ENCODE measurements at places on chromosomes 4 and X. TPM values are rescaled to one million over a fixed set of nuclear protein-coding genes. Genes with fewer than 3 reads are reported as not detected.

- no peak for DNase-seq
These were observed 196.7 kb downstream of the CFAP47 start for GRCh38 chrX:36116222-36116621.

DNA sequence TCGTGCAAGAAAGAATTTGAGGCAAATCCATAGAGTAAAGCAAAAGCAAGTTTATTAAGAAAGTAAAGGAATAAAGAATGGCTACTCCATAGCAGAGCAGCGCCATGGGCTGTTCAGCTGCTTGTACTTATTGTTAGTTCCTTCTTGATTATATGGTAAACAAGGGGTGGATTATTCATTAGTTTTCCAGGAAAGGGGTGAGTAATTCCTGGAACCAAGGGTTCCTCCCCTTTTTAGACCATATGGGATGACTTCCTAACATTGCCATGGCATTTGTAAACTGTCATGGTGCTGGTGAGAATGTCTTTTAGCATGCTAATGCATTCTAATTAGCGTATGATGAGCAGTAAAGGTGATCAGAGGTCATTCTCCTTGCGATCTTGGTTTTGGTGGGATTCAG lies 23.5 kb upstream of the CEP135 start:
- no peak for DNase-seq

ATP5ME gene
- not detected for total RNA-seq

DNA sequence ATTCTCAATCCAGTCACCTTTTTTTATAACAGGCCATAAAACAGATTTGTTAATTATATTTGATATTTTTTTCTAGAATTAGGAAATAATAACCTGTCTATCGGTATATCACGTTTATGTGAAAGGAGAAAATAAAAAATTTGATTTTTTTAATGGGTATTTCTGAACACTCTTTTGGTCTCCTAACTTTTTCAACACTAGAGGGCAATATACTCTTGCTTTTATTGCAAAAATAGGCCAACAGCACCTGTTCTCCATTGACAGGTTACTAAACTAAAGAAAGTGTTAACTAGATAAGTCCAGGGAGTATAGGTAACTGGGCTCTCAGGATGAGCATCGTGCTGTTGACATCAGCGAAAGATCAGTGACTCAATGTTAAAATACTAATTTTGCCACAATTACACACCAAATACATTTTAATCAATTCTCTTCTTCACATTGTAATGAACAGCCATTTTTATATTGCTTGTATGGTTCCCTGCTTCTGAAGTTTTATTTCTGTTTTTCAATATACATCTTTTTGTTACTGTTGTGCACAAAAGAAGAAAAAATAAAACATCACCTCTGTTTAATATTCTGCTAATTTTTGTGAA lies 22.8 kb downstream of the NDST4 start:
- DNase-seq = no peak

KLF8 gene
- not detected for total RNA-seq

EPHA5 gene
- 22.4 TPM for total RNA-seq

TEX13D gene
- not detected for total RNA-seq

GRCh38 chr4:139749338-139749737 lies 83.7 kb downstream of the MGST2 start:
- no peak for DNase-seq

DNA sequence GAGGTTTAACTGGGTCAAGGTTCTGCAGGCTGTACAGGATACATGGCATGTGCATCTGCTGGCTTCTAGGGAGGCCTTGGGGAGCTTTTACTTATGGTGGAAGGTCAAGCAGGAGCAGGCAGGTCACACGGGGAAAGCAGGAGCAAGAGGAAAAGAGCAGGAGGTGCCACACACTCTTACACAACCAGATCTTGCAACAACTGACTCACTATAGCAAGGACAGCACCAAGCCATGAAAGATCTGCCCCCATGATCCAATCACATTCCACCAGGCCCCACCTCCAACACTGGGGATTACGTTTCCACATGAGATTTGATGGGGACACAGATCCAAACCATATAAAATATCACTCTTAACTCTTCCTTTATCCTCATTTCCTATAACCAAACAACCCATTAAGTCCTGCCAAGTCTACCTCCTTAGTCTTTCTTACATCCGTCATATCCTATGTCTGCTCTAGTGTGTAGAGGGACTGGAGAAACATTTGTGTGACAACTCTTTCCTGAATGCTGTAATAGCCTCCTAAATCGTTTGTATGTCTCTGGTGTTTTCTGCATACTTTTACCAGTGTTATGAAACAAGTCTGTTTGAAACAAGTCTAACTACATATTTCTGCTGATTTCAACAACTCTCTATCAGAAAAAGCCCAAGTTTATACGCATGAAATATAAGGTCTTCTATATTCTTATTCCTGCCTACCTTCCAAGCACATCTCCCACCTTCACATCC lies 8.3 kb upstream of the RAP2C start:
- no peak for DNase-seq

GRCh38 chrX:2228536-2228935 lies 272.2 kb downstream of the DHRSX start:
- no peak for DNase-seq

FAM184B gene
- total RNA-seq = 0.10 TPM

DNA sequence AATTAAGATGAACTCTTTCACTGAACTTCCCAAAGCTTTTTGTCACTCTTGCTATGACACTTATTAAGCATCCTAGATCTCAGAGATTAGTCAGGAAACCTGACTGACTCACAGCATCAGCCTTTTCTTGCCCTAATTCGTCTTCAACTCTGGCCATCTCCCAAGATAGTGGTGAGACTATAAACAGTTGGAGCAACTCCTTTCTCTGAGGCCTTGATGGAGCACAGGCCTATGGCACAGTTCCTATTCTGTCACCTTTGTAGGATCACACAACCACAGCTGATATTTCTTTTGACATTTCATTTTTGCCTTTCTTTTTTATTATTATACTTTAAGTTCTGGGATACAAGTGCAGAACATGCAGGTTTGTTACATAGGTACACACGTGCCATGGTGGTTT lies 217.6 kb downstream of the PRR32 start:
- DNase-seq = no peak

GRCh38 chr4:38463268-38463958 lies 200.6 kb upstream of the KLF3 start:
- DNase-seq = no peak

- DNase-seq = no peak
These were observed 20.9 kb upstream of the AMELX start for GRCh38 chrX:11272290-11272689.

DNA sequence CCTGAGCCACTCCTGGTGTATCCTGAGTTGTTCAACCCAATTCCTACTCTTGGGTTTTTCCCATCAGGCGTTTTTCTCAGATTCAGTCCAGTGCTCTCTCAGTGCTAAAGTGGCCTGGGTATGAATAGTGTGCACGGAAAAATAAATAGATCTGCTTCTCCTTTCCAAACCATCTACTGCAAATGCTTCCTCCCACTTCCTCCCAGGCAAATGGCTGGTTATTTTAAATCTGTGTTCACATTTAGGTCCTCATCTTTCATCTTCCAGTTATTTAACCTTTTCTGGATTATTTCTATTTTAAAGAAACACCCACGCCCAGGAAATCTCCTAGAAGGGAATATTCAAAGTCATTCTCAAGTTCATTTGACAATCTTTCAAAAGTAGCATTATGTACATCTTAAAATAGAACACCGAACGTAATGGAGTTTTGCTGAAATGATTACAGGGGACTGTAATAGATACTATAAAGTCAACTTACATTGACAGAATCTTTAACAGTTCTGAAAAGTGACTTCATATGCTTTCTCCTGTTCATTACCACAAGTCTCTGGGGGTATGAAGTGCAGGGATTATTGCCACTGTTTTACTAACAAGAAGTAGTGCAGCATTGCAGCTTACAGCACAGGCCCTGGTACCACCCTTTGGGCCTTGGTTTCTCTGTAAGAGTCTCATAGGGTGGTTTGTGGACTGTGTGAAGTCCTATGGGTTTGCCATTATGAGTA lies 66.3 kb downstream of the MED28 start:
- DNase-seq = no peak

DNA sequence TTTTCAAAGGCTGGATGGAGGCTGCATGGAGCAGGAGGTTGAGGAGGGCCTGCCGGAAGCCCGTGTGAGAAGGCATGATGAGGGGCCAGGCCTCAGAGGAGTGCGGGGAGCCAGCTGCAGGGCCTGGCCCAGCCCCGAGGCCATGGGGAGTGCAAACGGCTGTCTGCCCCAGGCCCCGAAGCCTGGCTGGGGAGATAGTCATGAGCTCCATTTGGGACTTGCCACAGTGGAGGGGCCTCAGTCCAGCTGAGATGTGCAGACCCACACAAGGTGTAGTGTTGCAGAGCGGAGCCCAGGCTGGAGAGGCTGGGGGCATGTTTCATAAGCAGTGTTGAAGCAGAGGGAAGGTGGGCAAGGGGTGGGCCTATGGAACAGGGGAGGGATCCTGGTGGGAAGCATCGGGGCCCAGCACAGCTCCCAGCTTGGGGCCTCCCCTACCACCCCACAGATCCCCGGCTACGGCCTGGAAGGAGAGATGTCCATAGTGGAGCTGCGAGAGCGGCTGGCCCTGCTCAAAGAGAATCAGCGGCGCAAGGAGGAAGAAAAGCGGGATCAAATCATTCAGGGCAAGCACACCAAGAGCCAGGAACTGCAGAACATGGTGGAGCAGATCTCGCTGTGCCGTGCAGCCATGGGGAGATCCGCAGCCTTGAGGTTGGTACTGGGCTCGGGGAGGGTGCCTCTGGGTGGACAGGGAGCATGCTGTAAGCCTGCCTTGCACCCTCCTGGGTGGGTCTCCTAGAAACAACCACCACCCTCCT lies 9.1 kb upstream of the RNF4 start:
- no peak for DNase-seq

SOD3 gene
- not detected for total RNA-seq

DNA sequence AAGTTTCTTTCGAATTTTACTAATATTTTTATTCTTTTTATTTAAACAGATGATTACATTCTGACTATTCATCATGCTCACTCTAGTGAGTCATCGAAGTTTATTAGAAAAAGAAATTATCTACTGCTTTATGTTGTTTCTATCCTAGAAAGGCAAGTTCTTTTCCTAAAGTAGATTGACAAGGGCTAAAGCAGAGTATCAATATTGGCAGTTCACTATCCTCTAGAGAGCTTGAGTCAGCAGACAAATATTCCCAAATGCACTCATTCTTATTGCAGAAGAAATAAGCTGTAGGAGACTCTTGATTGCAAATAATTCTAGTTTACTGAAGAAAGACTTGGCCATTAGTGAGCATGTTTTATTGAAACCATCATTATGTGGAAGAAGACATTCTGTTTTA lies 911.8 kb downstream of the CENPC start:
- no peak for DNase-seq

JCHAIN gene
- total RNA-seq = not detected

ABCG2 gene
- total RNA-seq = 1.8 TPM

- DNase-seq = no peak
These were observed 93.6 kb downstream of the AFF2 start for GRCh38 chrX:148593987-148594386.

MFAP3L gene
- 0.13 TPM for total RNA-seq

GRCh38 chrX:54048412-54048811 lies 4.1 kb upstream of the PHF8 start:
- DNase-seq = no peak

HNRNPD gene
- total RNA-seq = 23.6 TPM

- DNase-seq = no peak
These were observed 68.5 kb downstream of the FGFBP1 start for GRCh38 chr4:15870079-15870478.

DNA sequence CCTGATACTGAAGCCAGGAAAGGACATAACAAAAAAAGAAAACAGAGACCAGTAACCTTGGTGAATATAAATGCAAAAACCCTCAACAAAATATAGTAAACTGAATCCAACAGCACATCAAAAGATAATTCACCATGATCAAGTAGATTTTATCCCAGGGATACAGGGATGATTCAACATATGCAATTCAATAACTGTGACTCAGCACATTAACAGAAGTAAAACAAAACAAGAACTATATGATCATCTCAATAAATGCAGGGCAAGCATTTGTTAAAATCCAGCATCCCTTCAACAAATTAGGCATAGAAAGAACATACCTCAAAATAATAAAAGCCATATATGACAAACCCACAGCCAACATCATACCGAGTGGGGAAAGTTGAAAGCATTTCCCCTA lies 112.0 kb downstream of the HHIP start:
- DNase-seq = no peak

PCDH7 gene
- total RNA-seq = not detected

GRCh38 chrX:71626576-71626975 lies 8.3 kb upstream of the CXCR3 start:
- no peak for DNase-seq

ARMCX4 gene
- total RNA-seq = not detected

DNA sequence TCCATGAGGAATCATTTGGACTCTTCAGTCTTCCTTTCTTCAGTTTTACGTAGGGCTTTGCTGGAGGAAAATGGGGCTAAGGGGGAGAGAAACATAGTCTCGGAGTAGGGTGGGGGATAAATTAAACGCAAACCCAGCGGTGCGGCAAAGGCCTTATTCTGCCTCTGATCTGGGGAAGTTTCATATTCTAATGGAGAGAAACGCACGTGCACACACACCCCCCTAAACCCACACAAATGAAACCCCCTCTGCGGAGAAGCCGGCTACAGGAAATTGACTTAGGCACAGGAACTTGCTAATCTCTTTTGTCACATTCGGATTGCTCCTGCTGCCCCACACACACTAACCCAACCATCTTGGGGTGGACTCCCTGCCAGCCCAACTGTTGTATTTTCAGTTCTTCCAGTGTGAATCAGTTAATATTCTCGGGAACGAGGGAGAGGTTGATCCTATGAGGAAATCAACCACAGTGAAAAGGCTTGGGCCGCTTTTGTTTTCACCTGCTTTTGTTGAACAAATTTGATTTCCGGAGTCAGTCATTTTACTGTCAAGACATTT lies at the start of gene RHOH:
TSS of gene RHOH (plus strand) at position 308 of the 558 bp plus-strand sequence. CDS start 46,356 bp downstream, outside the sequence.
- no peak for DNase-seq

- DNase-seq = no peak
These were observed 29.9 kb upstream of the TTC29 start for GRCh38 chr4:146975527-146975926.

- DNase-seq = peak; percentile 30
These were observed 1.0 kb downstream of the ZDHHC9 start for GRCh38 chrX:129842510-129843208.

DNA sequence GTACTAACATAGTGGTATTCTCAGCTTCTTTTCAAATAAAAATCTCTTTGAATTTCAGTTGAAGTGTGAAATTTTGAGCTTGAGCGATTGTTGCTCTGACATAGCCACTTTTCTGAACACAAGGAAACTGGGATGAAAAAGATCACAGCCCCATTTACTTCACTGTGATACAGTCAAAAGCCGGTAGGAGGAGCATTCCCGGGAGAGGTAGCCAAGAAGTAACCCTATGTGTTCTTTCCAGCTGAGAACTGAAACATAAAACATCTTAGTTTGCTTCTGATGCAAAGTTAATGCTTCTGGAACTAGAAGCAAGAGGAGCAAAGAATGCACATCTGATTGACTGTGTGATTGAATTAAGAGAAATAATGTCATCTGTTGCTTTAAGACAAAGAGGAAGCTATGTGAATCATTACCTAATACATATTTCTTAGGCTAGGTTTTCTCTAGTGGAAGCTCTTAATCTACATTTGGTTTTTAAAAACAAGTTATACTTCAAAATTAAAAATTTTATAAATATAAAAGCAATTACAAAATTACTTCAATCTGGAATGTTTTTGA lies 88.3 kb upstream of the UNC5C start:
- DNase-seq = no peak

DDX53 gene
- total RNA-seq = not detected

HSD17B13 gene
- 0.17 TPM for total RNA-seq

- DNase-seq = no peak
These were observed 195.9 kb downstream of the CHM start for GRCh38 chrX:85851418-85851817.

All from MG63 (cell line).